T1000 (cell line): ENCODE measurements at places on chromosomes 7 and 10.

- DNase-seq: no peak
Observed at GRCh38 chr7:123367484-123368122, 166.8 kb downstream of the IQUB start.

DNA sequence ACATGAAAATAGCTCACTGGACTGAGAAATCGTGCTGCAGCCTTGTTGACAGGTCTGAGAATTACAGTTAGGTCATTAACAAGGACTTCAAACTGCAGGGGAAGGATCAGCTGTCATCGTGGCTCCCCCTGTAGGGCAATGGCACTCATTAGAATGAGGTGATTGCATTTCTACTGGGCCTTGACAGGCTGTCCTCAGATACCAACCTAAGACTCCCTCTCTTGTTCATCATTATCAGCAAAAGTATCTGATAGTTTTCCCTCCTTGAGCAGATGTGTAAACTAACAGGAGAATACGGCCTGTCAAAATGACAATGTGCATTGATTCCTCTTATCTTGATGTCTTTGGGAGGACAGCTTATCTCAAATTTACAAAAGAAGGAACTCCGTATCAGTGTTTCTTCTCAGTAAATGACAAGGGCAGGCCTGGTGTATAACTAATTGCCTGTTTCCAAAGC is 648.5 kb upstream of the LRRN3 start:
- no peak for DNase-seq

GRCh38 chr10:85888004-85888403 is 478.6 kb downstream of the GRID1 start:
- no peak for DNase-seq

DNA sequence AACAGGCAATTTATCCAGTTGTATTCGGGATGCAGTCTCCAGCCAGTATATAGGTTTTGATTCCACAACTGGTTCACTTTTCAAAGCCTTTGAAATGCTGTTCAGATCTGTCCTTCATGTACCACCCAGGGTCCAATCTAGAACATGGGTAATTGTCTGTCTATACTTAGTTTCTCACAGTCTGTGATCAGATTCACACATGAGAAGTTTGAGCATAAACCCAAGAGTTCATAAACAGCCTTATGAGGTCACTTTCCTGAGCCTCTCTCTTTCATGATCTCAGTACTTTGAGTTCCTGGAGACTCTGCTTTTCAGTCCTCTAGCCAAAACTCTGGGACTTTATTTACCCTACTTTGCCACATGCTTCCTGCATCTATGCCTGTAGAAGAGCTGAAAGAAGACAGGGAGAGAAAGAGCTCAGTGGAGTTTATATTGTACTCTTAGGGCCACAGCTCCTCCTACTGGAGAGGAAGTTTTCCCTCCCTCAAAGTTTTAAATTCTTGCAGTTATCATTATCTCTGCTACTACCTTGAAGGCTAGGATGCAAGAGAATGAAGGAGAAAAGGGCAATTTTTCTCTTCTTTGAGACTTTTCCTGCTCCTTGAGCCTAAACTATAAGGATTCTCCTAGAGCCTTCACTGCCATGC is 172.0 kb downstream of the ZEB1 start:
- no peak for DNase-seq

DNA sequence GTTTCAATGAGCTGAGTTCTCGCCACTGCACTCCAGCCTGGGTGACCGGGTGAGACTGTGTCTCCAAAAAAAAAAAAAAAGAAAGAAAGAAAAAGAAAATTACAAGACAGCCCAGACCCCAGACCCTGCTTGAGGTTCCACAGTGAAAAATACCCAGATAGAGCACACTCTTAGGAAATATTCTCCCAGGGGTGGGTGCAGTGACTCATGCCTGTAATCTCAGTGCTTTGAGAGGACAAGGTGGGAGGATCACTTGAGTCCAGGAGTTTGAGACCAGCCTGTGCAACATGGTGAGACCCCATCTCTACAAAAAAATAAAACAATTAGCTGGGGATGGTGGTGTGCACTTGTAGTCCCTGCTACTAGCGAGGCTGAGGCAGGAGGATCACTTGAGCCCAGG is 41.1 kb upstream of the GTF2IRD1 start:
- no peak for DNase-seq

- DNase-seq: no peak
Observed at GRCh38 chr7:74199551-74200355, 10.1 kb upstream of the LAT2 start.

DNA sequence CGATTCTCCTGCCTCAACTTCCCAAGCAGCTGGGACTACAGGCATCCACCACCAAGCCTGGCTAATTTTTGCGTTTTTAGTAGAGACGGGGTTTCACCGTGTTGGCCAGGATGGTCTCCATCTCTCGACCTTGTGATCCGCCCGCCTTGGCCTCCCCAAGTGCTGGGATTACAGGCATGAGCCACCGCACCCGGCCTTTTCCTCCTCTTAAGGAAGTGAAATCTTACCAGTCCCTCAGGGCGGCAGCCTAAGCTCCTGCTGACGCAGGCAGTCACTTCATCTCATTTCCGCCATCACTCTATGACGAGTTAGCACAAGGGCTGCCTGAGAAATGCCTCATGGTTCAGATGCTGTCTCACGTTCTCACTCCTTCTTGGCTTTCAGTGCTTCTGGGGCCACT is 246.0 kb upstream of the SHH start:
- no peak for DNase-seq

GRCh38 chr10:117448802-117449201 is 73.6 kb upstream of the PDZD8 start:
- DNase-seq: no peak

DNA sequence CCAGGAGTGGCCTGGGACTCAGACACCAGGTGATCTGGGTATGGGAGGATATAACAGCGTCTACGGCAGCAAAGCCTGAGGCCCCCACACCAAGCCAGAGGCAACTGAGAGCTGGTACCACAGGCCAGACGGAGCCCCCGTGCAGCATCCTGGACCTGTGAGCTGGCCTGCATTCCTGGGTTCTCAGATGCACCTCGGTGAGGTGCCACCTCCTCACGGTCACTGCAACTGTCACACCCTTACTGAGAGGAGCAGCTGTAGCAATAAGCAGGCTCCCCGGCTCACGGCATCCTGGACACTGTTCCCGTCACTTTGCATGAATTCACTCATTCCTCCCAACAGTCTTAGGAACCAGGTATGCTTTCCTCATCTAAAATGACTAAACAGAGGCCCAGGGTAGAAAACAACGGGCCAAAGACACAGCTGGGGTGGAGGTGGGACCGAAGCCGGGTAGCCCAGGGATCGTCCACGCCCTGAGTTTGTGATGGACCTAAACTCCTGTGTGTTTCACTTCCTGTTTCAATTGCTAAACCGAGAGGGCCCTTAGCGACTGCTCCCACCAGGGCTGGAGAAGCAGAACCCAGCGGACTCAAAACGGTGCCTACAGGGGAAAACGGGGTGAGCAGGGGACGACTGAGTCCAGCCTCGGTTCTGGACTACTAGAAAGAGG is 98.7 kb downstream of the CTBP2 start:
- no peak for DNase-seq

DNA sequence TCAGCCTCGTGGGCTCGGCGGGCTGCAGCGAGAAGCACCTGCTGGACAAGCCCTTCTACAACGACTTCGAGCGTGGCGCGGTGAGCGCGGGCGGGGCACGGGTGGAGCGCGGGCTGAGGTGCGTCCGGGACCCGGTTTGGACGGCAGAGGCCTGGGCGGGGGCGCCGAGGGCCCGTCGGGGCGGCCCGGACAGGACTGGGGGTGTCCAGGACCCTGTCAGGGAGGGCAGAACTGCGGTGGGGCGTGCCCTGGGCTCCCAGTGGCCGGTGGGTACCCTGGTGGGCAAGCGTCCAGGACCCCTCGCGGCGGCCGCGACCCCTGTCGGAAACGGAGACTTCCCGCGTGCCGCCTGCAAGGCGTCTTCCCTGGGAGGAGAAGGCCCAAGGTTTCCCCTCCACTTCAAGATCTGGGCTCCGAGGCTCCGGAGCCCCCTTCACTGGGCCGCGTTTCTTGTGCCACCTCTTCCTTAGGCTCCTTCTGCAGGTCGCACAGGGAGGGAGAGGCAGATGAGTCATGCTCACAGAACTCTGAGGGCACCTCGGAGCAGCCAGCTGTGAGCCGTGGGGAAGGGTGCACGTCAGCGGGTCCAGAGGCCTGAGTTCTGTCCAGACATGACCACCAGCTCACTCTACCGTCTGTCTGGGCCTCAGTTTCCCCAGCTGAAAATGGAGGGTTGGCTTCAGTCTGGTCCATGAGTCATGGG is 485 bp downstream of the ALOX5 start:
- DNase-seq: no peak

DNA sequence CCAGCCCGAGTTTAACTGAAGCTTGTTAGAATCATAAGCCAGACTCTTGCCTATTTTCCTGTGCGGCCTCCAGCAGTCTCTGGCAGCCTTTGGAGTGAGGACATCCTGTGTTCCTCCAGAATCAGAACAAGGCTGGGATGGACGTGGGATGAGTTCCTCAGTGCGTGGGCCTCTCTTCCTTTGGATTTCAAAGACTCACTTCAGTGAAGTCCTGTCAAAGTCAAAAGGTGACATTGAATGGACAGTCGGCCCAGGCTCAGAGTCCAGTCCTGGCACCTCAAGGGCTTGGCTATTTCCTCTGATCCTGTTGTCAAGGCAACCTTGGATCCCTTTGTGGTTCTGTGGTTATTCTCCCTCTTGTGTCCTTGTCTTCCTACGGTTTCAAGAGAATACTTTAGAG is 21.4 kb upstream of the SMC3 start:
- no peak for DNase-seq

GRCh38 chr7:44051611-44052220 is 7.2 kb downstream of the DBNL start:
- DNase-seq: no peak
